ENCODE measurements at places on chromosomes 4 and X. TPM values are rescaled to one million over a fixed set of nuclear protein-coding genes. Genes with fewer than 3 reads are reported as not detected.

The TMPRSS11E gene
- 0.09 TPM for total RNA-seq

The GK gene
- 2.0 TPM for total RNA-seq

The USP17L29 gene
- not detected for total RNA-seq

The TFDP3 gene
- not detected for total RNA-seq

The TMSB15A gene
- 0.56 TPM for total RNA-seq

The YTHDC1 gene
- 32.9 TPM for total RNA-seq

The LRIT3 gene
- total RNA-seq = 0.09 TPM

The NOX1 gene
- total RNA-seq = 0.07 TPM

The C4orf36 gene
- total RNA-seq = 1.2 TPM

The NPY1R gene
- total RNA-seq = 0.10 TPM

The ALPK1 gene
- total RNA-seq = 2.2 TPM

The ATP6AP2 gene
- 128 TPM for total RNA-seq

The ENPP6 gene
- not detected for total RNA-seq

The MAML3 gene
- total RNA-seq = 11.6 TPM

The CYSLTR1 gene
- not detected for total RNA-seq

The HDAC6 gene
- 25.3 TPM for total RNA-seq

The CLNK gene
- total RNA-seq = not detected
